CD4-positive, alpha-beta T cell treated with Interferon gamma for 1 hour (primary cell): ENCODE measurements at places on chromosomes 2 and 18.

DNA sequence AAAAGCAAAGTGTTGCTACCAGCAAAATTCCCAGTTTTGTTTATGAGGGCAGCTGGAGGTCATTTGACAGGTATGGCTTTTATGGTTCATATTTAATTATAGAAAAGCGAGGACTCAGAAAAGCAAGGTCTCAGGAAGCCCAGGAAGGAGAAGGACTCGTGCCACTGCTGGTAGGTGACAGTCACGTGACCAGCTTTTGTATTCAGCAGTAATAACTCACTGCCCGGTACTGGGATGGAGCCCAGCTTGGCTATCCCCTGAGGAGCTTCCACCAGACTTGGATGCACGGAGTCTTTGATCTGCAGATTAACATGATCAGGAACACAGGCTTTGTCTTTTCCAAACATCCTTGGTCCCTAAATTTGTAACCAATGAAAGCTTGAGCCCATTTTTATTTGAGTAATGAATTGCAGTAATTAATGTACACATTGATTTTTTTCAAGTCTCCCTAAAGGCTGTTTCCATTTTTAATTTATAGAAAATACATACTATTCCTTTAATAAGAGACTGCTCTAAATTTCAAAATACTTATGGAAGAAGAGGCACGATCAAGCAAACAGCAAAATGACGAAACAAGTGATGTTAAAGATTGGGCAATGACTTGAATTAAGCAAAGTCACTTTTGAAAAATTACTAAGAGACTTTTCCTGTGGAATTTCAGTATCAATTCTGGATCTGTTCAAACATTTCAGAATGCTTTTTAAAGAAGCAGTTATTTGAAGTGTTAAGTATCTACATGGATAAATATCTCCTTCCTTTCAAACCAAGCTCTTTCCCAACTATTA is 251.7 kb upstream of the HNRNPA3 start:
- DNase-seq = no peak

DNA sequence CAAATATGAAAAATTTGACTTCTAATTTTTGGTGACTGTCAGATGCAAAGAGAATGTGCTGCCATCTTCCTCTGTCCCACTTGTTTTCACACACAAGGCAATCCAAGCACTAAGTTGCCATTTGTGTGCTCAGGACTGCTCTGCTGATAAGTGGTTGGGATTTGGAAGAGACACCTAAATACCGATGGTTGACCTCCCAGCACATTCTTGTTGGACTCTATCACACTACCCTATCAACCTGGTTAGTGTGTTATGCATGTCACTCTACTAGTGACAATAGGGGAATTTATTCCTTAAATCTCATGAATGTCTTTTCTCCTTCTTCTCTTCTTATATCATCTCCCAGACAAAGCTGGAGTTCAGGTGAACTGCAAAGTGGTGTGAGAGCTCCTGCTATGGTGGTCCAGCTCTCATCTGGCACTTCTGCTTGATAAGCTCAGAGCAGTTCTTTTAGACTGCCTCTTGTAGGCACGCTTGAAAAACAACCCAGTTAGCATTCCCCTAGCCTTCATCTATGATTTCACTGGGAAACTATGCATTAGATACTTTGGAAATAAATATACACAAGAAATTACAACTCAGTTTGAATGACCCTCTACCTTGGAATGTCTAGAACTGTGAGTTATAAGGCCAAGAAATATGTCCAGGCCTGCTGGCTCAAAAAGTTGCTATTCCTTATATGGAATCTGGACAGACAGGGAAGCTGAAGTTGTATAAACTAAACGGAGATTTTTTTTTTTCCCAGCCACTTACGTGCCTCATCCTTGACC is 404.8 kb downstream of the MEIS1 start:
- no peak for DNase-seq

- DNase-seq = no peak
These were observed 5.2 kb downstream of the XRCC5 start for GRCh38 chr2:216114382-216114713.

DNA sequence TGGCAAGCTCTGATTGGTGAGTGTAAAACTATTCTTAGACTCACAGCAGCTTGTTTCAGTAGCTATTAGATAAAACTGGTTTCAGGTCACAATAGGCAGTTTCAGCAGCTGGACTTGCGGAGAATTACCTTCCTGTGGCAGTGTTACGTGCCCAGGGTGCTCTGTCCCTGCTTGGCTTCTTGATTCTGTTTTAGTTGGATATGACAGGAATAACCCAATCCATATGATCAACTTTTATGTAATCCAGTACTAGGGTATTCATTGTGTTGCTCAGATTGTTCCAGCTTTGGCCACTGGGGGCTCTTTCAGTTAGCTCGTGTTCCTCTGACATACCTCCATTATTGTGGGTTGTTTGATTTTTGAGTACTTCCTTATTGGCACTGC is 43.1 kb downstream of the INPP4A start:
- peak; percentile 45 for DNase-seq

- no peak for DNase-seq
These were observed 188.8 kb downstream of the EN1 start for GRCh38 chr2:118658596-118659198.

DNA sequence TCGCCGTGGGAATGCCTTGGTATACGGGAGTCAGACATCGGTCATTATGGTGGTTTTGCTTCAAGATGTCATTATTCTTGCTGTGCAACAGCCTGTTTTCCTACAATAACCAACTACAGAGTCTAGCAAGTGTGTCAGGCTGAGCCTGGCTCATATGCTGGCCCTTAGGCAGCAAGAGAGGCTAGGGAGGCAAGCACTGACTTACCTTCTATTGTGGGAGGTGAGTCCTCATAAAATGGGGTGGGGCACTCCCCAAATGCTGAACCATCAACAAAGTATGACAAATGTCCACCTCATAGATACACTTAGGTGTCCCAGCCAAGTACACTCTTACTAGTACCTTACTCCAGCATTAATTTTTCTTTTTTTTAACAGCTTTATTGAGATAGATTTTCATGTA is 77.0 kb upstream of the ATL2 start:
- DNase-seq = no peak

DNA sequence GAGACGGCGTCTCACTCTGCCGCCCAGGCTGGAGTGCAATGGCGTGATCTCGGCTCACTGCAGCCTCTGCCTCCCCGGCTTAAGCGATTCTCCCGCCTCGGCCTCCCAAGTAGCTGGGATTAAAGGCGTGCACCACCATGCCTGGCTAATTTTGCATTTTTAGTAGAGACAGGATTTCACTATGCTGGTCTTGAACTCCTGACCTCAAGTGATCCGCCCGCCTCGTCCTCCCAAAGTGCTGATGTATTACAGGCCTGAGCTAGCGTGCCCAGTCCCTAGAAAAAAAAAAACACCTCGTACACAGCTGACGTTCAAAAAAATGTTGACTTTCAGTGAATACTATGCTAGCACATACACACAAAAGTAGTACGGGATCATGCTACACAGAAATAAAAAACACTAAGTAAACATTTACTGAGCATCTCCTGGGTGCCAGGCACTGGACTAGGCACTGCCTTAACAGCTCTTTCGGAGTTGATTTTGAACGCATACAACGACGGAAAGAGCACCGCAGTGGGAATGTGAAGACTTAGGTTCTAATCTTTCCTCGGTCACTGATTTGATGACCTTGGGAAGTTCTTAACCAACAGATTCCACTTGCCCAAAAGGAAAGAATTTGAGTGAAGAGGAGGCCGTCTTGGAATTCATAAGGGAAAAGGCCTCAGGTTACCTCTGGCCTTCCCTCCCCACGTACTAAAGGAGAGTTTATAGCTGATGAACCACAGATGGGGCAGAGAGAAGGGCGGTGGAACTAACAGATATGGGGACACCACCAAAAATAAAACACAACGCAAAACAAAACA is 1.1 kb downstream of the DNAJC27 start:
- no peak for DNase-seq

DNA sequence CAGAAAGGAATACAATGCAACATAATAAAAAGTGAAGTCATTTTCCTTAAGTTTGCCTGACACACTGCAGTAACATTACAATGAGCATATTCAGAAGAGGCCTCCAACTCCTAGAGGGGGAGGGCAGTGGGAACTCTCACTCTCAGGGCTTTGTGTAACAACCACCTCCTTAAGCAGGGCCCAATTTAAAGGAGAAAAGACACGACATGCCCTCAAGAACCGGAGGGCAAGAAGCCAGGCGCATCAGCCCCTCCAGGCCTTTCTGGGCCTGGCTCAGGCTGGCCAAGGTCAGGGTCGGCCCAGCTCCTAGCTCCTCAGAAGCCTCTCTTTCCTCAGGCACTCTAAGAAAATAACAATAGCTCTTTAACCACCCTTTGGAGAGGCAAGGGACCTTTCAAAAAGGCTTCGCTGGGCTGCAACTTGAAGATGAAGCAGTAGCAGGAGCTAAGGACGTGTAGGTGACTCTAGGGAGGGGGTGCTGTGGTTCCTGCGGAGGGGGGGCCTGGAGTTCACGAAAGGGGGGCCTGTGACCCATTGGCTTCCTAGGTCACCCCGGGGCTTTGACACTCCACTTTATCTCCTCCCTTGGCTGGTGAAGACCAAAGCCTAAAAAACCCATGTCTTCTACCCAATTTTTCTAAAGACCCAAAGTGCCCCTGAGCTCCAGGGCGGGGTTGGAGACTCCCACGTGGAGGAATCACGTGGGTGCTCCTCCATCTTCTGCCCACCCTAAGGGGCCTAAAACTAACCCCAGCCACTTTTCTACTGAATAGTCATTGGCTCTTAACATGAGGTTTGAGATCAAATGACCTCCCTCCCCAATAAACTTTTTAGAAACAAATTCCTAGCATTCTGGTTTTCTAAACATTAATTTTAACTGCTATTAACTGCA is 13.3 kb downstream of the SERTAD2 start:
- no peak for DNase-seq

DNA sequence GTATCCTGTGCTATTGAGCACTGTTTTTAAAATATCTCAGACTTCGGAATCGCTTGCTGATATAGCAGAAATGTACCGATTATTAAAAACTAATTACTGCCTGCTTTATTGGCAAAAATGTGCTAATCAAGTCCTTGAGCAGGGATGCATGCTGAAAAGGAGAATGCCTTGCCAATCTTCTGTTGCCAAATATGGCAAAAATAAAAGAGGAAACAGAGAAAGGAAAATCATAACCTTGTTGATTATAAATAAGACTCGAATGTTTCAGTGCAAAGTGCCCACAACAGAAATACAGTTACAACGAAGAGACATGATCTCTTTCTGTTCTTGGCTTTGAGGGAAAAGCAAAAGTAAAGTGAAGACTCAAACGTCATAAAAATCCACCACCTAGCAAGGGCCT is 248.5 kb downstream of the TMEM182 start:
- no peak for DNase-seq

GRCh38 chr18:45686891-45687611 is 36.9 kb upstream of the SLC14A1 start:
- peak; percentile 66 for DNase-seq
